ENCODE measurements at places on chromosomes 3 and 15.

DNA sequence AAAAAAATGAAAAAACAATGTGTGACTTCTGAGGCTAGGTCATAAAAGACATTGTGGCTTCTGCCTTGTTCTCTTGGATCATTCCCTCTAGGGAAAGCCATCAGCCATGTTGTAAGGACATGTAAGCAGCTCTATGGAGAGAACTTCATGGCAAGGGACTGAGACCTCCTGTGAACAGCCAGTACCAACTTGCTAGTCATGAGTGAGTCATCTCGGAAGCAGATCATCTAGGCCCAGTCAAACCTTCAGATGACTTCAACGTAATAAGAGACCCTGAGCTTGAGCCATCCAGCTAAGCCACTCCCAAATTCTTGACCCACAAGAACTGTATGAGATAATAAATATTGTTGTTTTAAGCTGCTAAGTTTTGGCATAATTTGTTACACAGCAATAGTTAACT, 4.9 kb downstream of the MON1A start:
- no peak for DNase-seq

DNA sequence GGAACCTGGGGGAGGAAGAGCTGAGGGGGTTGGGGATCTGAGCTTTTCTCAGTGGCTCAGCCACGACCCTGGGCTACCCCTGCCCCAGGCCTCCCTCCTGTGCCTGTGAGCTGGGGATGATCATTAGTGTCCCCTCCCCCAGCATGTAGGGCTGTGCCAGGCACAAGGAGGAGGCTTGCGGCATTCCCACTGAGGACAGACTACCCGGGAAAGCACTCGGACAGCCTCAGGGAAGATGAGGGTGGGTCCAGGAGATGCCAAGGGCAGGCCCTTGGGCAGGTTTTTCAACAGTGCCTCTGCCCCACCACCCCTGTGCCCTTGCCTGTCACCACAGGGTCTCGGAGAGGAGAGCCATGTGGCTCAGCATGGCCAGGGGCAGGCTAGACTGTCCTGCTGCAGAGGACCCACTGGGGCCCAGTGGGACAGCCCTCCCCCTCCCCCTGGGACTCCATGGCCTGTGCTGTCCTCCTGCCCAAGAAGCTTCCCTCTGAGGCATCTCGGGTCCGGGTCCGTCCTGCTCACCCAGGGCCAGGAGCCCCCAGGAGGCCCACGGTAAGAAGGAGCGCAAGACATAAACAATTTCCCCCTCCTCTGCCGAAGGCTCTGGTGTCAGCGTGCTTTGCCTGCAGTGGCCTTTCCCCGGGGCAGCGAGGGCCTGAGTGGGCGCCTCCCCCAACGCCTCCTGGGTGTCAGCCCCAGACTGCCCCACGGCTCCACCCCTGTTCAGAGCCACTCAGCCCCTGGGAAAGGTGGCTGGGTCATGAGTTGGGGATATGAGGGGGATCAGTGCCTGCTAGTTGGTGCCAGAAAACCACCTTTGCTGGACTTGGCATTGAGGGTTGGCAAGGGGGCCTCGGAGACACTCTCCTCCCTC, 192.5 kb downstream of the GOLGA6L6 start:
- DNase-seq, result no peak

DNA sequence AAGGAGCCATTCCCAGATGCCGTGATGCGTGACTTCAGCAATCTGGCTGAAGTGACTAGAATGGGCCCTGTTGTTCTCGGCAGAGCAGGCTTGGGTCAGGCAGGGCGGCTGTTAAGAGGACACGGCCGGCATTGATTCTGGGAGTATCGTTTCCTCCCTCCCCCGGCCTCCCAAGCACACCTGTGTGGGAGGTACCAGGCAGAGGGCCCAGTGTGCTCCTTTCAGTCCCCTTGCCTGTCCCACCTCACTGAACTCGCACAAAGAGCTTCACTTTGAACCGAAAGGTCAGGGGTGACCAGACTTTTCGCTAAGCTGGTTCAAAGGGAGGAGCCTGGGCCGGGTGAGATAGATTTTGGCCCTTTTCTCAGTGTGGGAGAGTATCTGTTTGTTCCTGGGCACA, 92.7 kb downstream of the CEMIP start:
- no peak for DNase-seq

DNA sequence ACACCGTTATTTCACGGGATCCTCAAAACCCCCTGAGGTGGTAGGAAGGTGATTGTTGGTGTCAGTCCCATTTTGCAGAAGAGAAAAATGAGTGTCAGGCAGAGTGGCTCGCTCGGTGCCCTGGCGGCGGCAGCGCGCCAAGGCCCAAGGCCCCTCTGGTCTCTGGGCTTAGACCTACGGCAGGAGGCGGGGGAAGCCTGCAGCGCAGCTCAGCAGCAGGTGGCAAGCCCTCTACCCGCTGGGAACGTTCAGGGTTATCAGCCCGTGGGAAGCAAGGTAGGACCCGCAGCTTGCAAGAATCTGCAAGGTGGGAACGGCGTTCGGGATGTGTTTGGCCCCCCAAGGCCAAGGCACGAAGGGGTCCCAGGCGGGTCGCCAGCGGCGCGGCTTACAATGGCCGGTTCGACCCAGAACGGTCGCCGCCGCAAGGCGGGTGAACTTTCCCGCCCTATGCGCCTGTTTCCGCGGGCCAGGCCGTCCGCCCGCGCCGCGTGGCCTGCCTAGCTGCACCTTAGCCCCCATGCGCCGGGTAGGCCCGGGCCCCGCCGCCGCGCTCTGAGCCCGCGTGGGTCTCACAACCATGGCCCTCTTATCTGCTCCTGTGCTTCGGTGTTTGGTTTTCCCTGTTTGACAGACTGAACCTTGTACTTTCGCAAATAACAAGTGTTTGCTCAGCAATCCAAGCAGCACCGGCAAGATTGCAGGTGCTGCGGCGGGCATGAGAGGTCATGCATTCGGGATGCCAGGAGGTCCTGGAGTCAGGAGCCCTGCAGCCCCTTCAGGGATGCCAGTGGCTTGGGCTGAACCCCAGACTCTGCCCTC, 39.7 kb downstream of the CCNL1 start:
- DNase-seq, result no peak

DNA sequence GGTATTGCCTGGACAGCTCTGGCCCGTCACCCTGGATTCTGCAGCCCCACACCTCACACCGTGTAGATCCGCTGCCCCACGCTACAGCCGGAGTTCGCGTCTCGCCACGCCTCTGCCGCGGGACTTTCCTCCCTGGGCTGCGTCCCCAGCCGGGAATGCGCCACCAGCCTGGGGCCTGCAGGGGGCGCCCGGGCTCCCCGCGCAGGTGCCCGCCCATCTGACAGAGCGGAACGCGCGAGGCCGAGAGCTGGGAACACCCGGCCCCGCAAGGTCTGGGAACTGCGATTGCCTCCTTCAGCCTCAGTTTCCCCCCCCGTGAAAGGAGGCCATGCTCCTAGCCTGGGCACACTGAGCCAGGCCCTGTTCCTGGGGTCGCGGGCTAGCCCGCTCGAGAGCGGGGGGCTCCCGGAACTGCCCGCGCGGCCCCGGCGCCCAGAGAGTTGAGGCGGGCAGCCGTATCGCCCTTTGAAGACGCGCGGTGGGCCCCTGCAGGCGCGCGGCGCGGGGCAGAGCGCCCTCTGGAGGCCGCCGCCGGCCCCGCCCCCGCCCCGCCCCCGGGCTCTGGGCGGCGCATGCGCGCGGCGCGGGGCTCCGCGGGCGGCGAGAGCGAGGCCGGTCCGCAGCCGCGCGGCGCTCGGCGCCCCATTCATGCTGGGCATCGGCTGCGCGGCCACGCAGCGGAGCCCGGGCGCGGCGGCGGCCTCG, at the start of gene PLXNA1:
Gene PLXNA1, plus strand, starts transcription at position 645 of the 705 bp plus-strand sequence. CDS start 5,479 bp downstream, outside the sequence.
- DNase-seq, result peak; percentile 94

- no peak for DNase-seq
These were observed 152.3 kb downstream of the FBN1 start for GRCh38 chr15:48493084-48493762.

- DNase-seq, result peak; percentile 29
These were observed 721 bp downstream of the MYEF2 start for GRCh38 chr15:48177383-48177765.

GRCh38 chr3:194102436-194102835, 33.5 kb upstream of the HES1 start:
- DNase-seq, result no peak

DNA sequence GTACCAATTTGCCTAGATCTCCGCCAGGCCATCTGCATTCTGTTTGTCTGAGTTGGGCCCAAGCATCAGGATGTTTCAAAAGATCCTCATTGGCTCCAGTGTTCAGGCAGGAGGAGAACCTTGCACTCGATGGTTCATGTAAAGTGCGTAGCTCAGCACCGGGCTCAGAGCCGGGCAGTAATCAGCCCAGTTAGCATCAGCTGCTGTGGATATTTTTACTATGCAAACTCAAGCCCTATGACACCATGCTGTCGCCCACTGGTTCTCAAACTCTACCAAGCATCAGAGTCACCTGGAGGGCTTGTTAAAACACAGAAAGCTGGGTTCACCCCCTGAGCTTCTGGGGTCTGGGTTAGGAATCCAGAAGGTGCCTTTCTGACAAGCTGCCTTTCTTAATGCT, 310.8 kb downstream of the SHQ1 start:
- no peak for DNase-seq

GRCh38 chr3:69090021-69090420, 5.3 kb downstream of the ARL6IP5 start:
- no peak for DNase-seq

DNA sequence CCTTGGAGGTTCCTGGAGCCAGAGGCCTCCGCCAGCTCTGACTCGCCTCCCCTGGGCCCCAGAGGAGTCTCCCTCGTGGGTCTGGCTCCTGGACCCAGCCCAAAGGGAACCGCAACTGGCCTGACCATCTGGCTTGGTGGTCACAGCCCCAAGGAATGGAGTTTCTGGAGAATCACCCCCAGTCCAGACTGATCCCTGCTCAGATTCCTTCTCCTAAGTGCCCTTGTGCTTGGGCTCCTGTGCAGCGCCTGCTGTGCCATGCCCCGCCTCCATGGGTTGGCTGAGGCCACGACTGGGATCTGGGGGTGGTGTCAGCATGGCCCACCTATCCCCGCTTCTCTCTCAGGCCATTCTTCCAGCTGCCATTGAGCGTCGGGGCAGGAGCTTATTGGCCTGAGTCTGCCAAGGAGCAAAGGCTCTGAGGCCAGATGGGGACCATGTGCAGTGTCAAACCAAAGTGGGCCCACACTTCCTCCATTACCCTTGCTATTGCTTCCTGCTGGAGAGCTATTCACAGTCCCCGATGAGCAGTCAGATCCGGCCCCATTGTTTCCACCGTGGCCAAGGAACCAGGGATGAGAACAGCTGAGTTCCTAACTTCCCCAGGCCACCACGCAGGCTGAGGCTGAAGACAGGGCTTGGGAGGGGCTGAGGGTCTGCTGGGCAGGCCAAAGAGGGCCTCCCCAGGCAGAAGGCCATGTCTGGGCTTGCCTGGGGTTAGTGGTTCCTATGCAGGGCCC, 19.0 kb downstream of the CSPG4 start:
- DNase-seq, result no peak

- no peak for DNase-seq
These were observed 3.4 kb downstream of the TMCC1 start for GRCh38 chr3:129890125-129890524.

Data from central memory CD4-positive, alpha-beta T cell (primary cell).